ENCODE measurements at places on chromosomes 13 and 19.
A peak's percentile ranks its signal among the peaks of the same experiment; 100 is the strongest.

- no peak for DNase-seq
Measured at GRCh38 chr19:32819419-32820400, 49.9 kb downstream of the SLC7A9 start.

- DNase-seq = no peak
Measured at GRCh38 chr13:99363391-99363790, 56.2 kb upstream of the GPR183 start.

GRCh38 chr19:53853707-53854106, 14.0 kb upstream of the MYADM start:
- DNase-seq = no peak

GRCh38 chr13:37617173-37617572, 18.6 kb upstream of the POSTN start:
- DNase-seq = no peak

GRCh38 chr13:29465741-29466293, 129.7 kb downstream of the SLC7A1 start:
- DNase-seq = no peak

DNA sequence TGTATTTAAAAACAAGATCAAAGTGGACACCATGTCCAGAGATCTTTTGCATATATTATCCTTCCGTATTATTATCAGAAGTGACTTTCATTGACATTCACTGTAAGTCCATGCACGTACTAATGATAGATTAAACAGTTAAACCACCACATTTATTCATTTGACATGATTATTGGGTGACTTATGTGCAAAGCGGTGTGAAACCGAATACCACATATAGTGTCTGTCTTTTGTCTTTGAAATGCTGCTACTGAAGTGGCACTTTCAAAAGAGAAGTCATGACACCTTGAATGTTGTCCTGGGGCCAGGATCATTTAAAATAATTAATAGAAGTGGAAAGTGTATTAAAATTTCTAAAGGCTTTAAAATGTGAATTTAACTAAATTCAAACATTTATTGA, 100.1 kb downstream of the ERCC5 start:
- DNase-seq = no peak

- no peak for DNase-seq
Measured at GRCh38 chr19:22503524-22503923, 81.4 kb upstream of the ZNF98 start.

GRCh38 chr19:19229701-19230100, 17.9 kb downstream of the NCAN start:
- no peak for DNase-seq

DNA sequence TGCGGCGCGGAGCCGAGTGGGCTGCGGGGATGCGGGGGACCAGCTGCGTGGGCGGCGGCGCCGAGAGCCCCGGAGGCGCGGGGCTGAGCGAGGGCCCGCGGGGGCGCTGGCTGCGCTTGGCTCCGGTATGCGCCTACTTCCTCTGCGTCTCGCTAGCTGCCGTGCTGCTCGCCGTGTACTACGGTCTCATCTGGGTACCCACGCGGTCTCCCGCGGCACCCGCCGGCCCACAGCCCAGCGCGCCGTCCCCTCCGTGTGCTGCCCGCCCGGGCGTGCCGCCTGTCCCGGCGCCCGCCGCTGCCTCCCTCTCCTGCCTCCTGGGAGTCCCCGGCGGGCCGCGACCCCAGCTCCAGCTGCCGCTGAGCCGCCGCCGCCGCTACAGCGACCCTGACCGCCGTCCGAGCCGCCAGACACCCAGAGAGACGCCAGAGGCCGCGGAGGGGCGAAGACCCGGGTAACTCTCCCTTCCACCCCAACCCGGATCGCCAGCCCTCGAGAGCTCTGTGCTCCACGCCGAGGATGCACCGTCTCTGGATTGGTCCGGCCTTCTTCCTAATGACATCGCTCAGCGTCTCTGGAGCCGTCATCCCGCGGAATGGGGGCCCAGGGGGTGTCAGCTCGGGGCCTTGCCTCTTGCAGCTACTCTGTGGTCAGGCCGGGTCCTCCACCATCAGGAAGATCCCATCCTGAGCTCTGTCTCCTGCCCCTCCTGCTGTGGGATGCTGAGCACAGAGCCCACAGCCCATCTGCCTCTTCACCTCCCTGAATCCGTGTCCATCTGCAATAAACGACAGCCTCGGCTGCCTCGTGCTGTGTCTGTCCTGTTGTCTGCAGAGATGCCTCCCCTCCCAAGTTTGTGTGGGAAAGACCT, 441 bp downstream of the INAFM1 start:
- DNase-seq = no peak

DNA sequence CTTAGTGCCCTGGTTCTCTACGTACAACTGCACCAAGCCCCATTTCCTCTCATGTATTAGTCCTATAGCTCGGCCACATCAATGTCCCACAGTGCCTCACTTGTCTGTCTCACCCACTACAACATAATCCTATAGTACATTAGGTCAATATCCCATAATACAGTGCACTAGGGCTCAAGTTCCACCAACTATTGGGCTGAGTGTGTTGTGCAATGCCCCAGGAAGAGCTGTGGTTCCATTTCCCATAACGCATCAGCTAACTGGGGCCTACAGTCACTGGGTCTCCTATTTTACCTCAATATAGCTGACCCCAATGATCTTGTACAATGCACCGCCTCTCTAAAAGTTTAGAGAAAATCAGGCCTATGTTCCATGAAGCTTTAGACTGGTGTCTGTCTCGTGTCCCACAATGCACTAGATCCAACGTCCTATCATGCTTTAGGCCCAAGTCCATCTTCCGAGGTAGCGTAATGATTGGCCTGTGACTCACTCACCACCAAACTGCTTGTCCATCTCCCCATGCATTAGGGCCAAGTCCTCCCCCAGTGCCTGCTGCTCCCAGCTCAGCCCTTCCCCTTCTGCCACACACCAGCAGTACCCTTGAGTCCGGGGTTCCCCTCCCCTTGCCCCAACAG, 21.8 kb downstream of the TSKS start:
- no peak for DNase-seq

DNA sequence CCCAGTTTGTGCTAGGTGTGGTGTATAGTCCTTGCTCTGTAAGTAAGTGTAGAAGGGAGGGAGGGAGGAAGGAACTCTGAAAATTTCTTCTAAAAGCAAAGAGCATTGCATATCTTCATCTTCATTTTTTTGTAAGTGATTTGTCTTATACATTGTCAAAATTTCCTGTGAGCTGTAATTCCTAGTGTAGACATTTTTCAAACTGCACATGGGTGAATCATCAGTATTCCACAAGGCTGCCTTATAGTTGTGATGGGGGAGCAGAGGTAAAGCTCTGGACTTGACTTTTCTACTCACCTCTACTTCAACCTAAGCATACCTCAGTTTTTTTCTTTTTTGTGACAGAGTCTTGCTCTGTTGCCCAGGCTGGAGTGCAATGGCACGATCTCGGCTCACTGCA, 86.9 kb downstream of the CDK8 start:
- DNase-seq = no peak

DNA sequence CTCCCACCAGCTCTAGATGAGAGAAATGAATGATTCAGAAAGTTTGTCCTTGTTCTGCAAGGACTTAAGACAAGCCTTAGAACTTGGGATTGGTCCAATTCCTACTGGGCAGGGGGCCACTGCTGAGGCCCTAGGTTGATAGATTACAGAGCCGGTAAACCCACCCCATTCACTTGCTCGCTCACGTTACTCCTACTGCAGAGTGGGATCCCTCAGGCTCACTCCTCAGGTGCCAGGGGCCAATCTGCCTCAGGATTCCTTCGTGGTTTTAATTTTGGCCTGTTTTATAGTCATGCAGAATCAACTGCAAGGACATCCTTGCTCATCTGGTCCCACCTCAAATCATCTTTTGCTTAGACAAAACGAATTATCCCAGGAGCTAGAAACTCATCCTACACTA, 59.0 kb downstream of the SERP2 start:
- no peak for DNase-seq

DNA sequence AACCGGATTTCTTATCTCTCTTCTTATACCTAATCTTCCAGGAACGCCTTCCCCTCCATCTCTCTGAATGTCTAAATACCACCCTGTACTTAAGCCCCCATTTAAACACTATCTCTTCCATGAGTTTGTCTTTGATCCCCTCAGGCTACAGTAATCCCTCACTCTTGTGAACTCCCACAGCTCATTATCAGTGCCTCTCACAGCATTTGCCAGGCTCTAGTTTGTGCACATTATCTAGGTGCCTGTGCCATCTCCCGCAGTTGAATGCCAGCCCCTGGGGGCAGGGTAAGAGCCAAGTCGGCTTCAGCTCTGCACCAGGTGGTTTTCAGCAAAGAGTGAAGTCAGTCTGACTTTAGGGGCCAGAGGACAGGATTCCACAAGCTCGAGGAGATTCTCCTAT, 71.4 kb downstream of the FREM2 start:
- no peak for DNase-seq

GRCh38 chr13:113045251-113046127, 60.1 kb upstream of the F7 start:
- DNase-seq = no peak

DNA sequence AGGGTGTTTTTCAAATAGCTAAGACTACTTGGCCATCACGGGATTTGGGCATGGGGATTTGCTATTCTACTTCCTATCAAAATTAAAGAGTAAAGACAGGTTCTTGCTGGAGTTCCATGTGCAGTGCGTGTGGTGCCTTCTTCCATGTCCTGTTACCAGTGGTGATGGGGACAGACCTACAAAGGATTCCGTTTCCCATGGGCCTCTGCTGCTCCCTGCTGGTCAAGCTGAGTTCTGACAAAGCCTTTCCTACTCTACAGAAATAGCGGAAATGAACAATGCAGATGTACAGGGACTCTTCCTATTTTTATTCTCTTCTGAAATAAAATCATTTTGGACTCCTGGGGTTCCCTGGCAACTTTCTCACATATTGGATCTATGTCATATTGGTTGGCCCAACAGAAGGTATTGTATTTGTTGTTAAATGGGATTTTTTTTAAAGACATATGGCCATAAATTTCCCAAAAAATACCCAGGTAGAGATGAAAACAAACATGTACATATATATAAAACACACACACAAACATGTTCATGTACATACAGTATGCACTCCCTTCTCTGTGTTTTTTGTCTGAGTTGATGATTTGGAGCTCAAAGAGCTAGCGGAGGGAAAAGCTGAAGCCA, 90.5 kb upstream of the SLC15A1 start:
- peak; percentile 69 for DNase-seq

- DNase-seq = no peak
Measured at GRCh38 chr13:29509999-29510589, 85.4 kb downstream of the SLC7A1 start.

DNA sequence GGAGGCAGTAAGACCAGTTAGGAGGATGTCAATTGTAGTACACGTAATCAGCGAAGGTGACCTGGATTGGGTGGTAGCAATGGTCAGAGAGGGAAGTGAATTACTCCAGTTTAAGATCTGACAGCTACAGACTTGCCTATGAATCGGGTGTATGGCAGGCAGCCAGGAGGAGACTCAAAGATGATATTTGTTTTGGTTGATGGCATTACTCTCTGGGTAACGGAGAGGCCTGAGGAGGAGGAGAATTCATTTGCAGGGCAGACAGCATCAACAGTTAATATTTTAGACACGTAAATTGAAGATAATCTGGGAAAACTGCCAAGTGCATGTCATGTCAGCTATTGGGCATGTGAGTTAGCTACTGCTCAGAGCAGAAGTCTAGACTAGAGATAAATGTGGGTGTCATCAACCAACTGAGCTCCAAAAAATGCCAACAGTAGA, 109.2 kb downstream of the SGCG start:
- DNase-seq = no peak

GRCh38 chr19:30682999-30683536, 310.9 kb downstream of the ZNF536 start:
- peak; percentile 23 for DNase-seq

- no peak for DNase-seq
Measured at GRCh38 chr13:30074431-30074830, 224.0 kb upstream of the UBL3 start.

DNA sequence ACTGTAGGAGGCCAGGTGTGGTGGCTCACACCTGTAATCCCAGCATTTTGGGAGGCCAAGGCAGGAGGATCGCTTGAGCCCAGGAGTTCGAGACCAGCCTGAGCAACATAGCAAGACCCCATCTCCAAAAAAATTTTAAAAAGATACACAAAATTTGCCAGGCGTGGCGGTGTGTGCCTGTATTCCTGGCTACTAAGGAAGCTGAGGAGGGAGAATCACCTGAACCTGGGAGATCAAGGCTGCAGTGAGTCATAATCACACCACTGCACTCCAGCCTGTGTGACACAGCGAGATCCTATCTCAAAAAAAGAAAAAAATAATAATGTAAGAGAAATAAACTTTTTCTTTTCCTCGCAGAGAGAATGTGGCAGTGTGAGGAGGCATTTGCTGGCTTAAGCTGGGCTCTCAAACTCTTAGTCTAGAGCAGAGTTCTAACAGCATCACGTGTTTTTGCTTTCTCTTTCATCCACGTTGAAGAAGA, 21.1 kb downstream of the FAM187B start:
- no peak for DNase-seq

GRCh38 chr13:77339408-77339807, 12.5 kb upstream of the MYCBP2 start:
- DNase-seq = no peak

- DNase-seq = no peak
Measured at GRCh38 chr13:66586489-66586888, 643.6 kb downstream of the PCDH9 start.

DNA sequence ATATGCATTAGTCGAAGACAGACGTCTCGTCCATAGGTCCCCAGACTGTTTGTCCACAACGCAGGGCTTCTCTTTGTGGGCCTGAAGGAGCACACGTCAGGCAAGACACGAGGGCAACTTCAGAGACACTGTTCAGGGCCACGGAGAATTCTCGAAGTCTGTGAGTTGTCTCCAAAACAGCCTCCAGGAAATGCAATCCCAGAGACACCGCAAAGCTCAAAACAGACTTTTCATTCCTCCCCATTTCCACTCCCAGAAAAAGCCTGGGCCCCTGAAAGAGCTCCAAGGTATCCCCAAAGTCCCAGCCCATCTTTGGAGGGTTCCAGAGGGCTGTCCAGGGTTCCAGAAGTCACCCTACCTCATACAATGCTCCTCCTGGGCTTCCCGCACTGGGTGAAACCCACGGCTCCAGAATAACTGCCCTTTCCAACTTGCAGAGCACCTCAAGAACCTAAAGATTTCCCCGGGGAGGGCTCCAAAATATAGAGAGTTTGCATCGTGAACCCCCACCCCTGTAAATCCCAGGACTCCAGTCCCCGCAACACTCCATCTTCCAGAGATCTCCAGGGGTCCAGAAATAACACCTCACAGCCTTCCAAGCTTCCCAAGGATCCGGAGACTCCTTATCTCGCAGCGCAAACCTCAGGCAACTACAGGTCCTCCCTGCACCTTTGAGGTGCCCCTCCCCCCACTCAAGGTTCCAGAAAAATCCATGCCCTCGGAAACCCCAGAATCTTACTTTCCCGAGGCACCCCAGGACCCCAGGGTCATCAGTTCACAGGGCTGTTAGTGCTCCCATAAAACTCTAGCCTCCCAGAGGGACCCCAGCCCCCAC, 687 bp upstream of the FTL start:
- DNase-seq = no peak

DNA sequence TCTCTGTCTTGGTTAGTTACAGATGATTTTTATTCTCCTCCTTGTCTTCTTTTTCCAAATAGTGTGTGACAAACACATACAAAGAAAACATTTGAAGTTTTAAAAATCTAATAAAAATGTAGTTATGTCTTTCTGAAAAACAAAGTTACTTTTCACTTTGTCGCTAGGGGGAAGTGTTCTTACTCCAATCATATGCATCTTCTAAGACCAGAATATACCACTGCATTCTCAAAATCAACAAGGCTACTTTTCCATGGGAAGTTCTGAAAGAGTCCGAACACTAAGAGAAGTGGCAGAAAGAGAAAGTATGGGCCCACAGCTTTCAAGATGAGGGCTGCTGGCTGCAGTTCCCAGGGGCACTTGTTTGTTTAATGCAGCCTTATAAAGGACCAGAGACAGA, 208.9 kb downstream of the DCT start:
- no peak for DNase-seq

- no peak for DNase-seq
Measured at GRCh38 chr13:109024611-109025010, 395.2 kb downstream of the MYO16 start.
